ENCODE measurements at places on chromosomes 13 and 19.

- no peak for DNase-seq
These were observed 7.8 kb upstream of the CDK8 start for GRCh38 chr13:26246154-26246553.

- DNase-seq: peak; percentile 72
These were observed 1551.1 kb downstream of the EFNB2 start for GRCh38 chr13:104984296-104984818.

- no peak for DNase-seq
These were observed 185.0 kb downstream of the TUBA3C start for GRCh38 chr13:18996627-18997051.

GRCh38 chr13:96072392-96072791 lies 17.5 kb upstream of the HS6ST3 start:
- DNase-seq: no peak

GRCh38 chr13:112141643-112142400 lies 74.9 kb downstream of the SOX1 start:
- no peak for DNase-seq

- peak; percentile 69 for DNase-seq
These were observed 125.1 kb downstream of the SIPA1L3 start for GRCh38 chr19:38032151-38032550.

GRCh38 chr13:109776575-109776974 lies 9.8 kb downstream of the IRS2 start:
- no peak for DNase-seq

GRCh38 chr19:35362261-35363000 lies 4.2 kb downstream of the FFAR3 start:
- DNase-seq: no peak

GRCh38 chr13:25753976-25754375 lies 297.8 kb downstream of the SHISA2 start:
- no peak for DNase-seq
